CD8-positive, alpha-beta memory T cell (primary cell): ENCODE measurements at places on chromosomes 7 and 10.

DNA sequence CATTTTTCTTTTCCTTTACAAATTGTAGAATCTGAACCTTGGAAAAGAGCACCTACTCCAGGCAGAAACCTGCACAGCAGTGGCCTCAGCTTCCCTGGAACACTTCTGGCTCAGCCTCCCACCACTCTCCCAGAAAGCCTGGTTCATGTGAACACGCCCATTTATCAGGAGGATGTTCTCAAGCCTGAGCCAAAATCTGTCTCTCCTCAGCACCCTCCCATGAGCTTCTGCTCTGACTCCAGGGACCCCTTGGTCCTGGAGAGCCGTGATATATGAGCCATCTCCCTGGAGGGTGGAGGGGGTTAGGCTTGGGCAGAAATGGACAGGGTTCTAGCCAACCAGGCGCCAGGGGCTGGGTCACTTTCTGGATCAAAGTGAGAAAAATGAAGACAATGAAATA lies 10.1 kb downstream of the GDF2 start:
- DNase-seq, result no peak

GRCh38 chr10:22631646-22632278 lies 82.6 kb downstream of the PIP4K2A start:
- DNase-seq, result no peak

GRCh38 chr7:45682836-45683555 lies 108.8 kb downstream of the ADCY1 start:
- DNase-seq, result no peak

DNA sequence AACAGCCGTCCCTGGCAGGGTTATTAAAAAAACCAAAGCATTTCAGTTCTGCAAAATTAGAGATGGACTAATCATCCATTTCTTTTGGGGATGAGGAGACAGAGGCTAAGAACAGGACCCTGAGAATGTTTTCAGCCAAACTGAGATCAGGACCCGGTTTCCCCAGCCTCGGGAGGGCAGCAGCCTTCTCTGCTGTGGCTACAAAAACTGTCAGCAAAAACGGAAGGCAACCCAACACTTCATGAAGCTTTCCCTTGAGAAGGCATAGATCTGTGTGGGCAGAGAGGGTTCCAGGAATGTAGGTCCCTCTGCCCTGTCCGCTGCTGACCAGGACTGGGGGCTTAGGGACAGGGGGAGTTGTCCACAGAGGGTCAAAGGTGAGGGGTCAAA lies 313.5 kb downstream of the TCERG1L start:
- no peak for DNase-seq

GRCh38 chr7:11616466-11616865 lies 215.5 kb downstream of the THSD7A start:
- no peak for DNase-seq

- DNase-seq, result no peak
Measured at GRCh38 chr7:108093341-108093740, 36.8 kb downstream of the LAMB4 start.

- DNase-seq, result no peak
Measured at GRCh38 chr10:60903096-60903495, 40.9 kb downstream of the RHOBTB1 start.

GRCh38 chr7:91299952-91300775 lies 35.9 kb downstream of the FZD1 start:
- no peak for DNase-seq

DNA sequence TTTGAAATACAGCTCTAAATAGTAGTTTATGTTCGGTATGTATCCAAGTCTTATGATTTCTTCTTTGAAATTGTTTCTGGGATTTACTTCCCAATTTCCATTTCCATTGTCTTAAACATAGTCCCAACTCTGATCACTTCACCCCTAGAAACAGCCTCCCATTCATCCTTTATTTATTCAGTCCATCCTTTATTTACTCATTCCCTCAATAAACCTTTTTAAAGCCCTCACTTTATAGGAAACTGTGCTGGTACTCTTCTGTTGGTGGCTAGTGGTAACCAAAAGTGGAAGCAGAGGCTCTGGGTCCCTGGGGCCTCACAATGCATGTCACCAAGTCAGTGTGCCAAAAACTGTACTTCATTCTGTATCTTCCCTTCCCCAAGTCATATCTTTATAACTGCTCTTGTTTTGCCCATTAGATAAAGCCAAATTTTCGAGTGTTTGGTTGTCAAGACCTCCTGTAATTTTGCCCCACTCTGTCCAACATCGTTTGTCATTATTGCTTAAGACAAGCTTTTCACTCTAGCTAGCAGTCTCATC lies 3.9 kb upstream of the EPC1 start:
- DNase-seq, result no peak

DNA sequence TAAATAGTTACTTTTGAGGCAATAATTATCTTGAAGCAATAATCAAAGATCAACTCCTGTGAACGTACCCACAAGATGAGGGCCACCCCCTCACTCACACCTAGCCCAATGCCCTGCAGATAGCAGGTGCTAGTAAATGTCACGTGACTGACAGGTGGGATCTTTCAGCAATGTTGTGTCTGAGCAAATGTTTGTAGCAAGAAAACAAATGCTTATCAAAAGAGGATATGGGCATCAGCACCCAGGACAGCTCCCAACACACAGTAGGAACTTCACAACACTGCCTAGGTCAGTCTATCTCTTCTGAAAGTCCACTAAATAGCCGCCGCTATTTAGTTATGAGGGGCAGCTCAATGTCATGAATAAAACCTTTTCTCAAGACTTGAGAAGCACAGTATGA lies 120.8 kb upstream of the PDLIM1 start:
- DNase-seq, result no peak
